ENCODE measurements at places on chromosomes 2 and 18. TPM values are rescaled to one million over a fixed set of nuclear protein-coding genes. Genes with fewer than 3 reads are reported as not detected.

- DNase-seq: no peak
These were observed 148.3 kb downstream of the ATL2 start for GRCh38 chr2:38228753-38229152.

- DNase-seq: no peak
These were observed 897.4 kb upstream of the KLHL29 start for GRCh38 chr2:22487541-22487940.

GRCh38 chr2:74252036-74252435, 53.6 kb downstream of the MTHFD2 start:
- DNase-seq: no peak

DNA sequence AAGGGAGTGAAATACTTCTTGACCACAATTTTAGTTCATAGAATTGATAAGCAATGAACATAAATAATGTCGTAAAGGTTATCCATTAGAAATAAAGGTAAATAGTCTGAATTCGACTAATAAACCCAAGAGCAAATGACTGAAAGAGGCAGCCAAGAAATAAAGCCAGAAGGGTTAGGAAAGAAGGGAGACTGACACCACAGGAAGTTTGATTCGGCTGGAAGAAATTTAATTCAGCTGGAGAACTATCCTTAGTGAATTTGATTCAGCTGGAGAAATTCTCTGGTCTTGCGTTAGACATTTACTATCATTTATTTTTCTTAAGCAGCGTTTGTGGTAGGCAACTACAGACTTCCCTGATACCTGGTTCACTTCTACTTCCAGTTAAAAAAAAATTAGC, 429.6 kb downstream of the PID1 start:
- no peak for DNase-seq

DNA sequence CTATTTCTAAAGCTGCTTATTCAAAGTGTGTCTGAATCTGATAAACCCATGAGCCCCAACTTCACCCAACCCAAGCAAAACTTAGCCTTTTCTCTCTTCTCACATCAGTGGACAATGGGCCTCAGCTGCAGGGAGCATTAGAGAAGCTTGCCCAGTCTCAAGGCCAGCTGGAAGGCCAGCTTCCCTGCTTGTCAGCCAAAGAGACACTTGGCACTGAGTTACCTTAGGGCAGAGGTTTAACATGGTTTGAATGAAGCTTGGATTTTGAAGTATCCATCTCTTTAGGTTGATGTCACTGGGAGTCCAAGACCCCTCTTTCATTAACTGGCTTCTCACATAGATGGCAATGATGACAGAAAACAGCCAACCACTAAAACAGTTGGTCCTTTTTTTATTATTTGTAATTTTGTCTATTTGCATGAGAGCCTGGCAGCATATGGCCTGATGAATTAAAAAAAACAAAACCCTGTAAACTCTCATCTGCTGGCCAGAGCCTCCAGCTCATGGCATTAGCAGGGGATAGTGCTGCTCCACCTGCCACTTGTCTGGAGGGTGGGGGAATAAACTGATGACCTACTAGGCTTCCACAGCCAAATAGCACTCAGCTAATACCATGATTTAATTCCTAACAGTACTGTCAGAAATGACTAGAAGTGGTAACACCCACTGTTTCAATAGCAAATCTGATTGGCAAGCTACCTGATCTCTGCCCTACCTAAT, 137.0 kb downstream of the UBE2E3 start:
- no peak for DNase-seq

- no peak for DNase-seq
These were observed 118.3 kb upstream of the DSEL start for GRCh38 chr18:67634631-67635338.

GRCh38 chr2:232896111-232896510, 26.0 kb downstream of the SNORC start:
- no peak for DNase-seq

GRCh38 chr18:69945220-69946114, 2.2 kb downstream of the CD226 start:
- DNase-seq: no peak

DNA sequence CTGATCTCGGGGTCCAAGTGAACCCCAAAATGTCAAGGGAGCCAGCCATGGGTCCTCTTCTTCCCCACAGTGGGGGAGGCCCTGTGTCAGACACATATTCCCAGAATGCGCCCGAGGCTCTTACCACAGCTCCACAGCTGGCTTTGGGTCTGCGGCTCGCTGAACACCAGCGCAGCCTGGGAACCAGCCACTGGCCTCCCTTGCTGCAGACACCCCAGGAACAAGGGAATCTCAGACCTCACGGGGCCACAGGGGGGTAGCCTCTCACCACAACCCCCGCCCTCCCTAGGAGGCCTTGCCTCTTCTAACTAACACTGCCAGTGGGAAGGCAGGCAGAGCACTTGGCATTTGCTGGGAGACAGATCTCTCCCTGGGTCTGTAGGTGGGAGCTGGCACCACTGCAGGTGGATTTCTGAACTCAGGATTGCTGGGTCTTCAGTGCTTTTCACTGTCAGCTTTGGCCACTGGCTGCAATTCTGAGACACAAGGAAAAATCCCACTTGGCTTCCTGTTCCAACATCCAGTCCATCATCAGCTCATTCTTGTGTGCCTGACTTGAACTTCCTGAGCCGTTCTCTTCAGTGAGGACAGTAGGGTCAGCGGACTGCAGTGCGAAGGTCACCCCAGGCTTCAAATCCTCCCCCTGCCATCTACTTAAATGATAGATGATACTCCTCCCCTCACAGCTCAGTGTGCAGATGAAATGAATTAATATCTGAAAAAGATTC, 128.7 kb downstream of the CAPN13 start:
- no peak for DNase-seq

IL36G gene
- not detected for total RNA-seq

MFSD2B gene
- total RNA-seq: not detected

KCNS3 gene
- 5.3 TPM for total RNA-seq

FKBP1B gene
- total RNA-seq: 10.2 TPM

CTLA4 gene
- not detected for total RNA-seq
